Ascending aorta (tissue), 2 donors: ENCODE measurements at places on chromosomes 2 and 18.
A peak's percentile ranks its signal among the peaks of the same experiment; 100 is the strongest.

- no peak for DNase-seq
Measured at GRCh38 chr2:101419096-101419663, 31.9 kb upstream of the CREG2 start.

GRCh38 chr2:55054106-55054875, 4.0 kb upstream of the RTN4 start:
- DNase-seq: no peak

GRCh38 chr2:58541511-58541910, 300.4 kb upstream of the FANCL start:
- DNase-seq: no peak

- DNase-seq: no peak
Measured at GRCh38 chr18:57086163-57086562, 60.7 kb upstream of the BOD1L2 start.

DNA sequence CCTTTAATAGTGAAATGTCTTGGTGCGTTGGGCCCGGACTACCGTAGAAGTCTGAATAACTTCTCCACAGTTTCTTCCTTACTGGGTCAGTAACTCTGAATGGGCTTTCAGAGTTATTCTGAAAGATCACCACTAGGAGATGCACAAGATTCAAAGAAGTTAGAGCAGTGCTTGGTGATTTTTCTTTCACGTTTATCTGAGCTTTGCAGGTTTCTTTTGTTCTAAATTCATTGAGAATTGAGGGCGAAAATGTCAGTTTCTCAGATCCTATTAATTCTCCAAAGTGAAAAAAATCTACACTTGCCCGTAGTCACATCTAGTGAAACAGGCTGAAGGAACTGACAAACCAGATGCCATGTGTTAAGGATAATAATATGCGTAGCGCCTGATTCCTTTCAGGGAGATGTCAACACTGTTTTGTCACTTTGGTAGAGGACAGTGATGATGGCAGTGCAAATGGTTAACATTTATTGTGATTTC, 70.1 kb downstream of the QPCT start:
- no peak for DNase-seq

DNA sequence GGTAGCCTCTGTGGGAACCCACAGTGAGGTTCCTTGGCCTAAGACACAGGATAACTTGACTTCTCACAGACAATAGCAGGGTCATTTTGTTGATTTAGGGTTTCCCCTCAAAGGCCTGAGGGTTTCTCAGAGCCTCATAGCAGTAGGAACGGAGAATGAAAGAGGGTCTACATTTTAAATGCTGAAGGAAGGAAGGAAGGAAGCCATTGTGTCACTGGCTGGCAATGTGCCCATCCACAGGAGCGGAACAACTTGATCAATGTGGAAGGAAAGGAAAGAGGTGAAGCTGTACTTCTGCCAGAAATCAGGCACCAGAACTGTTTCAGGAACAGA, 5.1 kb downstream of the IL1B start:
- DNase-seq: no peak

GRCh38 chr18:44537526-44537925, 143.2 kb upstream of the SETBP1 start:
- DNase-seq: peak; percentile 72

DNA sequence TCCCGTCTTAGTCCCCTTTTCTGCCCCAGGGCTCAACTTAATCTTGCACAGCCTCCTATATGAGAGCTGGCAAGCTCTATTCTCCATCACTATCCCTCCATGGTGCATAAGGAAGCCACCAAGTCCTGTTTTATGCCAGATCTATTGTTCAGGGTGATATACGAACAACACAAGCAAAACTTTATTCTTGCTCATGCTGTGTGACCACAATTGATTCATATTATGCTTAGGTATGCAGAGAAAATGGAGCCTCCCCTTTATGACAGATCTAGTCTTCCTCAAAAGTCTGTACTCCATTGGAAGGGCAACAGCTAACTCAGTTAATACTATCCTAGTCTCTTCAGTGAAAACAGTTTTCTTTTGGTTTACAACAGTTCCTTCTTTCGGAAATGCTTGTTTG, 94.0 kb upstream of the STON1 start:
- no peak for DNase-seq

GRCh38 chr2:161230959-161231358, 70.7 kb downstream of the TANK start:
- DNase-seq: no peak

GRCh38 chr2:101518578-101519492, 43.9 kb upstream of the RFX8 start:
- no peak for DNase-seq

DNA sequence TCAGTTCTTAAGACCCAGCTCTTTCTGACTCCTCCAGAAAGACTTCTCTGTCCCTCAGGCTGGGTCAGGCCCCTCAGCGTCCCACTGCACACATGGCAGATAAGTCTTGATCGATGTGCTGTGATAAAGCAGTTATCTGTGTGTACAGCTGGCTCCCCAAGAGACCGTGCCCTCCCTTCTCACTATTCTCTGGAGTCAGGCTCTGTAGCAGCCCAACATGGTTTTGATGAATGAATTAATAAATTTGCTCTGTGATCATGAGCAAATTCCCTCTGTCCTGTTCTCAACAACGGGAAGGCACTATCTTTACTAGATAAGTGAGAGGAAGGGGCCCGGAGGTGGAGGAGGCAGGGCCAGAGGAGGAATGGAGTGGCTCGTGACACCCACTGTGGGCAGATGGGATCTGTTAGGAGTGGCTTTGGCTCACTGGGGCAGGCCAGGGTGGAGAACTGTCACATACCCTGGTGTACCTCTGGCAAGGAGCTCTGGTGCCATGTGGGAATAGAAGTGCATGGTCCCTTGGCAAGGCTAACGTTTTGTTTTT, 48.3 kb downstream of the ZFP36L2 start:
- no peak for DNase-seq

- DNase-seq: no peak
Measured at GRCh38 chr2:62870966-62871365, 165.5 kb downstream of the EHBP1 start.

GRCh38 chr2:180829836-180830235, 150.6 kb upstream of the UBE2E3 start:
- no peak for DNase-seq

DNA sequence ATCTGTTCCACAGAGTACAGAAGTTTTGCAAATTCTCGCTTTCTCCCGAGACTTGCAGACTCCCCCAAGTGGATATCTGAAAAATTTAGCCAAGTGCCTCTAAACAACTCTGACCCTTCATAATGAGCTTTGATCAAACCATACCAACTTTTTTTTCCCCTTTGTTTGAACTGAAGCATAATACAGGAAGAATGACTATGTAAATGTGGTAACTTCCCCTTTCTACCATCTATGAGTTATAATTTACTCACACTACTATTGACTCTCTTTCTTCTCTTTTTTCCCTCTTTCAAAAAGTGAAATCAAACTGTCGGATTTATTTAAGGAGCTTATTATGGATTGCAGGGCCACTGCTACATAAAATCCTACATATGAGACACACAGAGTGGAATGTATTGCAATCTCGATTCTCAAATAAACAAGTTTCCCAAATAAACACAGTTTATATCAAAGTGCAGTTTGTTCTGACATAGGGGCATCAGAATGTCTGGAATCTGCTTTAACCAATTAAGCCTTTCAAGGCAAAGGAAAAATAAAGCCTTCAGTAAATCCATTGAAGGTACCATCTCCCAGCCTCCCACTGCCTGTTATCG, 1.4 kb upstream of the ZNF804A start:
- DNase-seq: no peak

GRCh38 chr2:155377266-155377680, 678.8 kb downstream of the KCNJ3 start:
- DNase-seq: no peak

- DNase-seq: no peak
Measured at GRCh38 chr2:1676091-1676912, 68.0 kb downstream of the PXDN start.

- DNase-seq: no peak
Measured at GRCh38 chr2:118580651-118581050, 266.8 kb downstream of the EN1 start.

- DNase-seq: no peak
Measured at GRCh38 chr2:60554646-60555065, 1.2 kb upstream of the BCL11A start.

DNA sequence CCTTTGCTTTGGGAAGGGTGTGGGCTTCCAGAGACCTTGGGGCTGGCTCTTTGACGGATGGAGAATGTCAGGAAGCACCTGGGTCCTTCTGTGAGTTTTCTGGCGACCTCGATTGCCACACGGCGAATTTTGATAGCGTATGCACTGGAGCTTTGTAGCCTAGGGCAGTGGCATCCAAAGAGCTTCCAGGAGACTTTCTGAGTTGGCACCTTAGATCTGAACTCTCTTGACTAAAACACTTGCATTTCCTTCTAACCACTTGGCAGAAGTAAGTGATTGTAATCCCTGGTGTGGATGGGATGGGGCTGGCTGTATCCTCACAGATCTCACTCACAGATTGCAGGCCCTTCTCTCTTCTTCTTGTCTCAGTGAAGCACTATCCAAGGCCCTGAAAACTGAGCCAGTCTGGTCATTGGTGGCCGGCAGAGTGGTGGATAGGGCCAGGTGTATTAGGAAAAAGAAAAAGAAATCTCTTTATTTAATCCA, 7.8 kb downstream of the RNF144A start:
- no peak for DNase-seq

DNA sequence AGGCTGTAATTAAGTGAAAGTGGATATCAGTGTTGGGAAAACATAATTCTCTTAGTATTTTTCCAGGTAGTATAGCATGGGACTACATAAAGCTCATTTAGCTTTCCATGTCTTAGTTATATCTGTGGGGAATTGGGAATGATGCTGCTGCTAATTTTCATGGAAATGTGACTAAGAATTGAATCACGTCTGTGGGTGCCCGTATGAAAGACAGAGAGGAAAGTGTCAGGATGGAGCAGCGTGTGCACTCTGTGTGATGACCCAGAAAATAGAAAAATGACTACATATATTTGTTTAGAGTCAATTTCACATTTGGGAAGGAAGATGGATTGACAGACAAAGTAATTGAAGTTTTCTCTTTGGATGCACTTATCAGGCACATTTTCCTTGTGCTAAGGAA, 212.1 kb downstream of the PTPRM start:
- no peak for DNase-seq

DNA sequence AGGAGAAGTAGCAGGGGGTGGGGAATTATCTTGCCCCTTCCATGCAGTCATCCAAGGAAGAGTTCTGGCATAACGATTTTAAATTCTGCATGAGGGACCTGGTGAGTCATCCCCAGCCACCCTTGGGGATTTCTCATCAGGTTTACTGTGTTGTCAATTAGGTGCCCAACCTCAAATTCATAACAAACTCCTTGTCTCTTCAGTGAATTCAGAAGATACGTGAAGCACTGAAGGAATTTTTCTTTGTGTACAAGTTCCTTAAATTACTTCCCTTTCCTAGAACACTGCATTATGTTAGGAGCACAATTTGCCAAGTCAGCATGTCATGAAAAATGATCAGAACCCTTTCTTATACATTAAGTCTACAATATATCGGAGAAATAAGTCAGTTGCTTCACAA, 70.8 kb upstream of the NOSTRIN start:
- no peak for DNase-seq

DNA sequence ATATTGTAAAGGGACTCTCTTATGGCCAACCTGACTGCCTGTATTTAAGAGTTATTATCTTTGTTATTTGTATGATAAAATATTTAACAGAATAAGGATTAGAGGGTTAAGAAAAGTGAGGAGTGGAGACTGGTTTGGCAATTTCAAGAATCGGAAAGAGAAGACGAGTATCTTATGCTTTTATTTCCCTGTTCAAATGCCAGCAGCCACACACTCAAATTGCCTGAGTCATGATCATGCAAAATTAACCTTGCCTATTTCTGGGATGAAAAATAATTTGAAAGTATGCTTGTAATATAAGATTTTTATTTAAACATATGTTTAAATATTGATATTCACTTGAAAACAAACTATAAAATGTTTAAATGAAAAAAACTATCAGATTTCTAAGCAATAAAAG, 188.6 kb downstream of the CD226 start:
- DNase-seq: no peak

- DNase-seq: no peak
Measured at GRCh38 chr2:227447606-227448005, 24.4 kb upstream of the AGFG1 start.

- DNase-seq: no peak
Measured at GRCh38 chr2:3396920-3397559, 17.5 kb downstream of the TRAPPC12 start.
